Breast epithelium (tissue), 4 donors: ENCODE measurements at places on chromosomes 12 and 14. TPM values are rescaled to one million over a fixed set of nuclear protein-coding genes. Genes with fewer than 3 reads are reported as not detected.

- no peak overlapping the region for H3K4me3 ChIP-seq
- H3K36me3 ChIP-seq: no peaks in the 10 kb centered on the region
- no peak for DNase-seq
- no peaks in the 10 kb centered on the region for H3K4me1 ChIP-seq
- no peaks in the 10 kb centered on the region for H3K27me3 ChIP-seq
Observed at GRCh38 chr12:111556676-111557075, 42.4 kb downstream of the ATXN2 start.

- no peaks in the 10 kb centered on the region for H3K36me3 ChIP-seq
Observed at GRCh38 chr12:101229841-101230241, 19.8 kb upstream of the SLC5A8 start.

DNA sequence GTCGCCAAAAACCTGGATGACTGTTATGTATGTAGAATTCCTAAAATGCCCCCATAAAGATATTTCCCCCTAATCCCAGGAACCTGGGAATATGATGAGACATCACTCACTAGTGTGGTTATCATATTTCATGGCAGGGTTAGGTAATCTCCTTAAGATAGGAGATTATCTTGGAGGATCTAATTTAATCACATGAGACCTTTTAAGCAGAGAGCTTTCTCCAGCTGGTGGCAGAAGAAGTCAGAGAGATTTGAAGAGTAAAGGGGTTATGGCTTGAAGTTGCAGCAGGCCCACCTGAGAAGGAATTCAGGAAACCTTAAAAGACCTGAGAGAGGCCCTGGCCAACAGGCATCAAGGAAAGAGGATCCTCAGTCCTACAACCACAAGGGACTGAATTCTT is 53.6 kb downstream of the DYRK2 start:
- no peaks in the 10 kb centered on the region for H3K36me3 ChIP-seq
- H3K4me3 ChIP-seq: no peak overlapping the region
- no peak for DNase-seq
- H3K27me3 ChIP-seq: no peaks in the 10 kb centered on the region
- peaks cover 3% of the 10 kb centered on the region for H3K4me1 ChIP-seq

- H3K4me1 ChIP-seq: no peaks in the 10 kb centered on the region
- no peak overlapping the region for H3K27ac ChIP-seq
- H3K27me3 ChIP-seq: no peaks in the 10 kb centered on the region
- H3K4me3 ChIP-seq: no peak overlapping the region
- no peak for DNase-seq
Observed at GRCh38 chr12:56377310-56377988, 14.8 kb upstream of the APOF start.

GRCh38 chr12:41462312-41462711 is 274.2 kb downstream of the PDZRN4 start:
- no peak overlapping the region for H3K4me3 ChIP-seq
- no peaks in the 10 kb centered on the region for H3K36me3 ChIP-seq
- no peaks in the 10 kb centered on the region for H3K4me1 ChIP-seq
- no peak for DNase-seq
- no peak overlapping the region for H3K27ac ChIP-seq

DNA sequence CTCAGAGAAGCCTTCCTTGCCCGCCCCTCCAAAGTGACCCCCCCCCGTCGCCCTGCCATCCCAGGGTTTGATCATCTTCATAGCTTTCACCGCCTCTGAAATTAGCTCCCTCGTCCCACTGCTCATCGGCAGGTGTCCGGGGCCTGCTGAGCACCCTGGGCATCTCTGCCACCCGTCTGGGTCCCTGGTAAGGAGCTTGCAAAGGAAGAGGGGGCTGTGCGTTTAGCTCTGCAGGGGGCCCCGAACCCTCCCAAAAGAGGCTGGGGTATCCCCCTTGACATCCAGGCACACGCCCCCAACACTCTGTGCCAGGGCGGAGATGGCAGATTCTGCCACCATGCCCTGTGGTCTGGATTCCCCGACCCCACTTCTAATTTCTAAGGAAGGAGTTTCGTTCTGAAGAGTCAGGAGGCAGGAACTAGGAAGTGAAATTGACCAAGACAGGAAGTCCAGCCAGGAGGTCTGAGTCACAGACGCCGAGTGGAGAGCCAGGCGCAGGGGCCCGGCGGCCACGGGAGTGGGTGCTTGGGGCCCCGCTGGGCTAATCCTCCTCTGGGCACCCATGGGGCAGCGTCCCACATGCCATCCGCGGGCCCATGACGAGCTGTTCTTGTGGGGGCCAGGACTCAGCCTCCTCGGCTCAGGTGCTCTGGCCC is 95.7 kb downstream of the RFLNA start:
- H3K27me3 ChIP-seq: no peaks in the 10 kb centered on the region
- no peak for DNase-seq
- H3K36me3 ChIP-seq: no peaks in the 10 kb centered on the region

DNA sequence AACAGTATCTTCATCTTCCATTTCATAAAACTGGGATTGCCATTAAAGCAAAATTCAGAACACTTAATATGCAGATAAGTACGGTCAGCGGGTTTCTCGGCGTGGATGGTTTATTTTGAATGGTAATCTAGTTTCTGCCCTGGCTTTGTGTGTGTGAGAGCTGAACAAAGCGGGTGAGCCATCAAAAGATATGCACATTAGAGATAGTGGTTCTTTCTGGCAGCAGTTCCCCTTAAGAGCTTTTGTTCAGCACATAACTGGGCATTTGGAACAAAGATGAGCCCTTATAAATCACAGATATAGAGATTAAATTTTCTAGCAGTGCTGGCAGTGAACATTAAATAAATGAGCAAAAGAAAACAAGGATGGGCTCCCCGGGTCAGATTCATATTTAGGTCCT is 207.5 kb downstream of the CALM1 start:
- no peaks in the 10 kb centered on the region for H3K36me3 ChIP-seq
- H3K27ac ChIP-seq: no peak overlapping the region
- H3K4me1 ChIP-seq: no peaks in the 10 kb centered on the region
- no peak overlapping the region for H3K4me3 ChIP-seq
- no peaks in the 10 kb centered on the region for H3K27me3 ChIP-seq
- no peak for DNase-seq

DNA sequence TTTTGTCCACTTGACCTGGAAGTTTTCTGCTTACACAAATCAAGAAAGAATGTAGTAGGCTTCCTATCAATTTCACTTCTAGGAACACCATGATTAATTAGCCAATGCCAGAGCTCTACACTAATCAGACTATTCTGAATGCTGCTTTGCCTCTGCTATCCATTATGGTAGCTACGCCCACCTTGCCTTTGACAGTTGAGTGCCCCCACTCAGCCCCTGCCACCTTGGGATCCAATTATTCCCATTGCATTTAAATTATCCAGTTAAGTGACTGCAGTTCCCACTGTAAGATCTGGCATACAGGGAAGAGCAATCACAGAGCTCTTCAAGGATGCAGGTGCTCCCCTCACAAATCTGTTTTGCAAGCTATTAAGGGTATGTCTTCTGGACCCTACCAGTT is 47.5 kb downstream of the FIGNL2 start:
- H3K27ac ChIP-seq: no peak overlapping the region
- no peak overlapping the region for H3K4me3 ChIP-seq
- no peaks in the 10 kb centered on the region for H3K27me3 ChIP-seq

DNA sequence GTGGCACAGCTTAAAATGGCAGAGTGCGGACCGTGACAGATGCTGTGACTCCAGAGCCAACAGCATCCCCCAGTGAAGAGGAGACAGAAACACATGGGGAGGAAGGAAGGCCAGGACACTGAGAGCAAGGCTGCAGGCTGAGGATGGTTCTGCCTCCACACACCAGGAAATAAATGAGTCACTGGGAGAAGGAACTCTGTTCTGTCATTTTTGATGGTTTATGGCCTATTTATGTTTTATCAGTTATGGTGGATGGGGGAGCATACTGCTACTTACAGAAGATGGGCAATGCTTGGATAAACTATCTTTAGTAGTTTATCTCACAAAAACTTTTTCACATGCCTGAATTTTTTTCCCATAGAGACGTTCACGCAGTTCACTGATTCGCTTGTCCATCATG is 33.8 kb downstream of the ZFYVE21 start:
- H3K4me1 ChIP-seq: no peaks in the 10 kb centered on the region
- DNase-seq: no peak
- no peaks in the 10 kb centered on the region for H3K36me3 ChIP-seq
- H3K4me3 ChIP-seq: no peak overlapping the region

GRCh38 chr12:125124320-125124966 is 59.2 kb downstream of the AACS start:
- H3K27me3 ChIP-seq: no peaks in the 10 kb centered on the region
- H3K27ac ChIP-seq: no peak overlapping the region
- H3K4me1 ChIP-seq: no peaks in the 10 kb centered on the region
- no peaks in the 10 kb centered on the region for H3K36me3 ChIP-seq
- no peak for DNase-seq

- no peak overlapping the region for H3K27ac ChIP-seq
- no peaks in the 10 kb centered on the region for H3K4me1 ChIP-seq
- no peak overlapping the region for H3K4me3 ChIP-seq
- H3K27me3 ChIP-seq: no peaks in the 10 kb centered on the region
Observed at GRCh38 chr14:19823765-19824164, 20.2 kb downstream of the OR4N2 start.

DNA sequence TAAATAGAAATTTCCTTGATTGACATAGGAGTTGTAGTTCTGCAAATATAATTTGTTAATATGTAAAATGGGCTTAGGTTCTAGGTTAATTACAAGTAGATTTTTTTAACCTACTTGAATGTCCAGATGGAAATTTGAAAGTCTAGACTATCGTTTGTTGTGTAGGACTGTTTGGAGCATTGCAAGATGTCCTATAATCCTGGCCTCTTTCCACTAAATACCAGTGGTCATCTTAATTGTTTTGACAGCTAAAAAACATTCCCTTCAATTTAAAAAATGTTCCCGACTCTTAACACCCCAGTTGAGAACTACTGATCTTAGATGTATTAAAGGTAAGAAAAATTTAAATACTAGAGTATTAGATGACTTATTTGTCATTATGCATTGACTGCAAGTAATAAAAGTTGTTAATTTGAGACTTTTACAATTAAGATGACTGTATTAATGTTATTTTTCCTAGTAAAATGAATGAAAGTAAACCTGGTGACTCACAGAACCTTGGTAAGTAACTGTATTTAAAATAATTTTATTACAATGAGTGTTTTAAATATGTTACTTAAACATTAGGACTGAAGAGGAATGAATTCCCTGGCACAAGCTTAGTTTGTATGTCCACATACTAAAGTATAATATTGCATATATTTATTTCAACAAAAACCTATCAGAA is 21.8 kb downstream of the G2E3 start:
- no peaks in the 10 kb centered on the region for H3K4me1 ChIP-seq
- H3K27me3 ChIP-seq: no peaks in the 10 kb centered on the region
- no peak overlapping the region for H3K4me3 ChIP-seq
- H3K36me3 ChIP-seq: no peaks in the 10 kb centered on the region
- H3K27ac ChIP-seq: no peak overlapping the region

- H3K36me3 ChIP-seq: no peaks in the 10 kb centered on the region
- no peak for DNase-seq
- H3K4me3 ChIP-seq: no peak overlapping the region
- no peaks in the 10 kb centered on the region for H3K27me3 ChIP-seq
Observed at GRCh38 chr12:89928467-89928866, 219.8 kb upstream of the ATP2B1 start.

DNA sequence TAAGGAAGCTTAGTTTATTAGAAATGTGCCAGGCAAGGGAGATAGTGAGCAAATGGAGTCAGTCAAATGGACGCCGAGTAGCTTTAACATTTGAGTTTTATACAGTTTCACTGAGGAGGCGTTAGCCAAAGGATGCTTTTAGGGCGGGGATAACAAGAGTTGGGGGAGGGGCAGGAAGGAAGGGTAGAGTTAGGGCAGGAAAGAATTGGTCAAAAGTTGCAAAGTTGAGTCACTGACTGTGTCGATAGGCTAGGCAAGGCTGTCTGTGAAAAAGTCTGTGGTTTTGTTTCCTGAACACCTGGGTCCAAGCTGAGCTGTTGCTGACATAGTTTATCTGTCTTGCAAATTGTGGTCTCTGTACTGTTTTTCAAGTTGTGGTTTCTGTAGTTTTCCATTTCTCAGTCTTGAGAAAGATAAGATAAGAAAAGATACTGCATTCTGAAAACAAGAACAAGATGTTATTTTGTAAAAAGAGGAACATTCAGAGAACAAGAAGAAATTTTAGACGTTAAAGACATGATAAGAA is 62.6 kb upstream of the RESF1 start:
- no peaks in the 10 kb centered on the region for H3K36me3 ChIP-seq
- H3K27me3 ChIP-seq: no peaks in the 10 kb centered on the region
- no peak overlapping the region for H3K4me3 ChIP-seq
- H3K27ac ChIP-seq: no peak overlapping the region
- no peak for DNase-seq

- H3K27me3 ChIP-seq: no peaks in the 10 kb centered on the region
- H3K4me3 ChIP-seq: no peak overlapping the region
- no peak overlapping the region for H3K27ac ChIP-seq
- H3K4me1 ChIP-seq: peaks cover 13% of the 10 kb centered on the region
- H3K36me3 ChIP-seq: no peaks in the 10 kb centered on the region
- no peak for DNase-seq
Observed at GRCh38 chr12:132713123-132713522, 2.5 kb downstream of the PGAM5 start.

DNA sequence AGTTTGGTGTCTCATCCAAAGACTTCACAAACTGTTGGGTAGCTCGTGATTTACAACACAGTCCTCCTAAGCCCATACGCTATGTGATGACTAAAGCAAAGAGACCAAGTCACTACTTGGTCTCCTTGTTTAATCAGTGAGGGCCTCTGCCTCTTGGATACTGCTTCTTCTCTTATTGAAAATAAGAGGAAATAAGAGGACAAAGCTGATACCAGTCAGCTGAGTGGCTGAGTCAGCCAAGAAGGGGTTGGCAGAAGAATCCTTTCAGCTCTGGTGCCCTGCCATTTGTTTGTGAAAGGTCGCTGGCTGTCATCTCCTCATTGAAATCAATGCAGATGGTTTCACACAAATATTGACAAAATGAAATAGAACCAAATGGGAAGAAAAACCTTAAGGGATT is 67.5 kb upstream of the SLC35F4 start:
- no peaks in the 10 kb centered on the region for H3K4me1 ChIP-seq
- no peaks in the 10 kb centered on the region for H3K27me3 ChIP-seq
- H3K27ac ChIP-seq: no peak overlapping the region
- no peak overlapping the region for H3K4me3 ChIP-seq
- DNase-seq: no peak
- H3K36me3 ChIP-seq: no peaks in the 10 kb centered on the region

DNA sequence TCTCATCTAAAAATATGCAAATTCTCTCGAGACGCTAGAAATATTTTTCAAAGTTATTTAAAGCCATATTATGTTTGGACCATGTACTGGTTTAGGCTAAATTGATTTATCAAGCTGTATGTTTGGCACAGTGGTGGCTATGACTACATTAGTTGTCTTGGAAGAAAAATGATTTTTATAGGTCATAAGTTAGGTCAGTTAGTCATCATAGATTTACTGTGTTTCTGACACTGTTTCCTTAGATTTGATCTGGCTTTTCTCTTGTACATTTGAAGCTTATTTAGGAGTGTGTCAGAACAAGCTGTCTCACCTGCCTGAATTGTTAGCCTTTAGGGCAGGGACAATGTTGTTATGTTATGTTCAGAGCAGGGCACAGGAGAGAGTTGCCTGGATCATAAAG is 161.1 kb upstream of the FBXO33 start:
- H3K4me3 ChIP-seq: no peak overlapping the region
- no peaks in the 10 kb centered on the region for H3K36me3 ChIP-seq
- H3K27me3 ChIP-seq: no peaks in the 10 kb centered on the region
- no peak overlapping the region for H3K27ac ChIP-seq
- no peaks in the 10 kb centered on the region for H3K4me1 ChIP-seq

The CMAS gene
- total RNA-seq: 20.6 TPM

The SYT10 gene
- total RNA-seq: not detected

The RBMS2 gene
- 22.9 TPM for total RNA-seq

The GRIP1 gene
- total RNA-seq: 2.9 TPM

The OR9K2 gene
- total RNA-seq: not detected

The CCDC177 gene
- 0.29 TPM for total RNA-seq

The GLI1 gene
- total RNA-seq: 2.1 TPM

The MANSC1 gene
- total RNA-seq: 16.3 TPM

The PRH1 gene
- total RNA-seq: 30.9 TPM

The COX8C gene
- not detected for total RNA-seq
